GM04504 (cell line): ENCODE measurements at places on chromosomes 6 and 20.

DNA sequence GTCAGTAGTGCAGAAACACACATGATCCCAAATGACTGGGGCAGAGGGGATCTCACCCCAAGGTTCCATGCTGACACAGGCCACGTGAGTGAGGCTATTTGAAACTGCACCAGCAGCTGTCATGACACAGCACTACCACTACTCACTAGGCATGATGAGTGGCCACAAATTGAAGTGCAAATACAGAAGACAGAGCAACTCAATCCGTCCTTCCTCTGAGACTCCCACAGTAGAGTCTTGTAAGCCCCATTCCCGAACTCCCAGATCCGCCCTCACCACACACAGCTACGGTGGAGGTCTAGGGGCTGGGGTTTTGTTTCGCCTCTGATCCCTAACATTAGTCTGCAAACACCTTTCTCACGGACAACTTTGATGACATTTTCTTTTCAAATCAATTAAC, 113.3 kb upstream of the NUP153 start:
- DNase-seq, result no peak

GRCh38 chr20:35661908-35662307, 2.8 kb downstream of the CPNE1 start:
- DNase-seq, result no peak

DNA sequence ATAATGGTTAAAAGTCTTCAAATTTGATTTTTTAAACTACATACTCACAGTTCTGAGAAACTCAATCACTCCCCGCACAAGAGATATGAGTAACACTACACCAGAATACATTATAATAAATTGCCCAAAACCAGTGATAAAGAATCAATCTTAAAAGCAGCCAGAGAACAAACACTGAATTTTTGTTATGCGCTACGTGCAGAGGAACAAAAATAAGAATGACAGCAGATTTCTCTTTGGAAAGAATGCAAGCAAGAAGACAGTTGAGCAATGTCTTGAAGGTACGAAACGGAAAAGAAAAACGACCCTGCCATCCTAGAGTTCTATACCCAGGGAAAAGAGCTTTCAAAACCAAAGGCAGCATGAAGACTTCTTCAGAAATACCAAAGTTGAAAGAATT, 216.7 kb downstream of the TTLL2 start:
- DNase-seq, result no peak

- no peak for DNase-seq
Measured at GRCh38 chr20:35226884-35227681, 593 bp downstream of the MMP24 start.

DNA sequence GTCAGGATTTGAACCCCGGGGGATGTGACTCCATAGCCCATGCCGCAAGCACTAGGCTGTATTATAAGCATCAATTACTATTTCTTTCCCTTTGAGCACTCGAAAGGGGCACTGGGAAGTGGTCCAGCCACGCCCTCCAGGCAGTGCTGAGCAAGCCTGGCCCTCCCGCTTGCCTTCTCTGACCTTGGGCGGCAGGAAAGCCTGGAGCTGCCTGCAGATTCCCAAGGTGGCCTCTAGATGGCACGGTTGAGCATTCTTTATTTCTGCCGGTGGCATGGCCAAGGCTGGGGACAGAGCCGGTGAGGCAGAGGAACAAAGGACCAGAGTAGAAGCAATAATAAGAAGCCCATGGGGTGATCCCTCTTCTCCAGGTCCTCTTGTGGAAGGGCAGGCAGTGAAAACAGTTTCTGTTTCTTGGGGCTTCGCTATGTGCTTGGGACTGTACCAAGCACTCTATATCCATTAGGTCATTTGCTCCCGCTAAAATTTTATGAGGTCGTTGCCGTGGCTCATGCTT, 32.0 kb downstream of the ARHGAP40 start:
- peak; percentile 14 for DNase-seq

- no peak for DNase-seq
Measured at GRCh38 chr20:10790013-10790412, 116.2 kb upstream of the JAG1 start.

- DNase-seq, result no peak
Measured at GRCh38 chr6:6747371-6747770, 158.9 kb downstream of the LY86 start.
